GM18507 (cell line): ENCODE measurements at places on chromosomes 5 and 9.

GRCh38 chr5:82894716-82895115 is 182.5 kb downstream of the TMEM167A start:
- DNase-seq, result no peak

DNA sequence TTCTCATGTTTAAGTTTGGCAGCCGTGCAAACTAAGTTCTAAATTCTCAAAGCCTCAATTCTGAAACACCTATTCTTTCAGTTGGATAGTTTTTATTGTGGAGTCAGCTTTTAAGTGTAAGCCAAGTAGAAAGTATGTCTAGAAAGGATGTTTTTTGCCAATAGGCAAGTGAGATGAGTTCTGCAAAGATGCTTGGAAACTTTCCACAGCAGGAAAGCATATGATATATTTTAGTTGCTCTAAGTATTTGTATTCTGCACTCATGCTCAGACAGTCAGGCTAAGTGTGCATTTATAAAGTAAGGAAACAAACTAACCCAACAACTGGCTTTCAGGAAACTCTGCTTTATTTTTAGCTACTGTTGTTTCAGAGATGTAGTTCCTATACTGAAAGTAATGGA is 67.3 kb upstream of the CDH18 start:
- DNase-seq, result no peak

DNA sequence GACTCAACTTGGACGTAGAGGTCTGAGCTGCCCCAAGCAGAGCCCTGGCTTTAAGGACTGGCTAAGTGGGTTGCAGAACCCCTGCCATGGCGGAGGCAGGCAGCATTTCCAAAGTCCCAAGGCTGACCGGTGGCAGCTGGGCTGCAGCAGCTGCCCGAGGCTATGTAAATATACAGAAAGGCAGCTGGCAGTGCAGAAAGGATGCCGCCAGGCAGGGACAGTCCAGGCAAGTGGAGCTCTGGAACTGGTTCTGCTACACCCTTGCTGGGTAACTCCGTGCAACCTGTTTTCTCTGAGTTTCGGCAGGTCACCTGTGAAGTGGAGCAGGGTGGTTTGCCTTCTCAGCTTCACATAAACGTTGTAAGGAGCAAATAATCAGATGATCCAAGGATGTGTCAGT is 46.0 kb downstream of the SHB start:
- DNase-seq, result no peak

DNA sequence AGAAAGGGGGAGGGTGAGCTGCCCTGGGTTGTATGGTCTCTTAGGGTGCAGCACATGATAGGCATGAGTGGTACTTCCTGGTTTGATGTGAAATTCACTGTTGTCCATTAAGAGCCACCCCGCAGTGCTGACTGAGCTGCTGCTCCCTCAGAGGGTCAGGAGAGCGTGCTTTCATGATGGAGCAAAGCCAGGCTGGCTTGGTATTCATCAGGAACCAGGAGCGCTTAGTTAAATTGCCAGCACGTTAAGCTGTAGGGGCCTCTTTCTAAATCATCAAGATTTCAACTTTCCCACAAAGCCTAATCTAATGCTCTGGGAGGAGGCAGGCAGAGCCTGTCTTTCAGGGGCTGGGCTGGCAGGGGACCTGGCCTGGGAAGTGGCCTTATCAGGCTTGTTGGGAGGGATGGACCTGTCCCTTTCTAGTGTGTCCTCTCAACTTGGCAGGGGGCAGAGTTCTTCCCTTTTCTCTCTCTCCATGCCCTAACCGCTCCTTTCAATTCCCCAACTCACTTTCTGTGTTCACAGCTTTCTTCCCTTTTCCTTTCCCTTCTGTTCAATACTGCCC is 7.9 kb downstream of the CYSTM1 start:
- DNase-seq, result no peak

- no peak for DNase-seq
Observed at GRCh38 chr5:68173007-68173406, 42.5 kb upstream of the PIK3R1 start.

GRCh38 chr9:76692458-76693129 is 71.6 kb upstream of the PCA3 start:
- DNase-seq, result no peak

DNA sequence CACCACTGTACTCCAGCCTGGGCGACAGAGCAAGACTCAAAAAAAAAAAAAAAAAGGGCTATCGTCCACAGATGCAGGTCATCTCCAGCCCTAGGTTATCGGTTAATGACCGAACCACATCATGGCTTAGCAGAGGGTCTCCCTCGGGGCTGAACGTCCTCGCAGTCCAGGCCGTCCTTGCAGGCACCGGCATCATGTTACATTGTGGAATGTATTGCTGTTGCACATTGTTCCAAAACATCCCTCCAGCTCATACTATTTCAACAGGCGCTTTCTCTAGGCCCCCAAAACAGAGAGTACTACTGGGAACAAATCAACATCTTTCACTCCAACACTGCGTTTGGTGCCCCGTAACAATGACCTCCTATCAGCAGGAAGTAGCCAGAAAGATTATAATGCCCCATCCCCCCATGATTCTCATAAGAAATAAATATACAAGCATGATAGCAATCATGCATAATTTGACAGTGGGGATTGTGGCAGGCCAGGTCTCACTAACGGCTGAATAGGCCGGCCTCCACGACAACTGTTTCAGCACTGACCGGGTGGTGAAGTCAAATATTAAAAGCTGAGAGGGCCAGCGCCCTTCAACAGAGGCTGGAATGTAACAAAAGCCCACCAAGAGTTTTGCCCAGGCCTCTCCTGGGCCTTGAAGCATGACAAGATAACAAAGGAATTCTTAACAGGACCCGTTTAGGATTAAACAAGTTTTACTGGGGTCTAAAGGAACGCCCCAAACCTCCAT is 1.1 kb upstream of the LCN9 start:
- DNase-seq, result no peak

DNA sequence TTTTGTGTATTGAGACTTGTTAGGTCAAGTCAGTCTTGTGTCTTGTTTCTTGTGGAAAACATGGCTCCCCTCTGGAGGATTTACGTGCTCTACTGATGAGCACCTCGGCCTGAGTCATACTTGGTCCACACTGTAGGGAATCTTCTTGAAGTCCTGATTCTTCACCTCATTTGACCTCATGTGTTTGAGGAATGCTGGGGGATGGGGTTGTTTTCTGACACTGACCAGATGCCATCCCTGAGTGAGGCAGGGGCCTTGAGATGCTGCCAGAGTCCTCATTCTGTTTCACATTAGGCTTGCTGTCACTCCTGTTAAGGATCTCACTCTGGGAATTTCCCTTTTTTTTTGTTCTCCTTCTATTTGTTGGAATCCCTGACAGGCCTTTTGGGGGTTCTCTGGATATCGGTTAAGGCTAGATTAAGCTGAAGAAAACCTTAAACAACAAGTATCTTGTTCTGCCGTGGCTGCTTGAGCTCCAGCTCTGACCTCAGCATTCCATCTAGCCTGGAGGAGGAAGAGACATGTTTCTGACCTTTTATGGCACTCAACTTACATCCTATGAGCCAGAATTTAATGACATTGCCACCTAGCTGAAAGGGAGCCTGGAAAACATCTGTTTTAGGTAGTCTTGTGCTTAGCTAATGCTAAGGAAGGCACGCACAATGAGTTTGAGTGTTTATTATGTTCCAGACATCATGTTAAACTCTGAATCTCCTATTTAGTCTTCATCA is 20.6 kb downstream of the TCOF1 start:
- no peak for DNase-seq

GRCh38 chr9:126781186-126782052 is 23.4 kb upstream of the ZBTB43 start:
- DNase-seq, result peak; percentile 64

DNA sequence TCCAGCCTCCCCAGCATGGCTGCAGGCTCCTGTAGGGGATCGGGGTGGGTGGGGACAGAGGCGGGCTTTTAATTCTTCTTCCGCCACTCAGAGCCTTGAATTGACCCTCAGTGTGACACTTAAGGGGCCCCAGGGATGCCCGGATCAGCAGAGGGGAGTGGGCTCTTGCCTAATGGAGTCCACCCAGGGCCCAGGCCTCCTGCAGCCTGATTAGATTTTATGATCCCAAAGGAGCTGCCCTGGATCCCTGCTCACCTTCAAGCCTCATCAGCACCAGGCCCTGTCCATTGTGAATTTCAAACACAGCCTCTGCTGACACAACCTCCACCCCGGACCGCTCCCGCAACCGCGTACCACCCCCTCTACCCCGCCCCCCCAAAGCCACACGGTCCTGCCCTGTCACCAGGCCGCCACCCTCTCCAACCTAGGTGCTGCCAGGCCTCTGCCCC is 214.1 kb upstream of the IER5L start:
- no peak for DNase-seq

DNA sequence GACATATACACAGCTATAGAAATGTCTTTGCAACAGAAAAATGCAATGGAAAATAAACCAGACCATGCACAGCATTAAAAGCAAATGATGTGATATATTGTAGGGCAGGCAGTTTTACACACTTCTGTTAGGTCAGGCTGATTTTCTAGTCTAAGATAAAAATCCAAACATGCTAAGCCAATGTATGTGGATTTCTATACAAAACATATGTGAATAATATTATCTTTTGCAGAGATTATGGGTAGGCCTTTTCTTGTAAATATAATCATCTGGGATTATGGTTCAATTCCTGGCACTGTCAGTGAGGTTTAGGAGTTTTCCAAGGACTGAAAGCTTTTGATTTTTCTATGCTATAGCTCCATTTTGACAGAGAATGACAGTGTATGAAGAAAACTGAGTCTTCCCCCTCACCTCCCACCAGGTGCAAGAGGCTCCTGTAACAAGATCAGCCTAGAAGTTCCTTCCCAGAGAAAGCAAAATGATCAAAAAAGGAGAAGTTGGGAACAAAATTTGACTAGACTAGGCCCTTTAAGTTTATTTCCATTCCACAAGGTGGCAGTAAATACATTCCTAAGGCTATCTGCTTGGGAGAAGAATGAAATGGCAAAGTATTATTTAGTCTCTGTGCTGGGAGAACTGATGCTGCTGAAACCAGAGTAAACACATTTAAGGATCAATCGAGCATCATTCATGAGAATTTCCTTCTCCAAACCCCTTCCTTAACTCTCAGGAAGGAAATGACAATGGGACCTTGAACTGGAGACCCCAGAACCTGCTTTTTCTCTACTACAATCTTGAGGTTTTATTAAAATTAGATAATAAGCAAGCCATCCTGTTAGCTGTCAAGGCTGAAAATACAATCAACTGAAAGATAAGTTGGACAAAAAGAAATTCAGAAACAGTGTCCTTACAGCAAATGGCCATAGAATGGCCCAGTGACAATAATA is 133.0 kb upstream of the TUT7 start:
- no peak for DNase-seq

DNA sequence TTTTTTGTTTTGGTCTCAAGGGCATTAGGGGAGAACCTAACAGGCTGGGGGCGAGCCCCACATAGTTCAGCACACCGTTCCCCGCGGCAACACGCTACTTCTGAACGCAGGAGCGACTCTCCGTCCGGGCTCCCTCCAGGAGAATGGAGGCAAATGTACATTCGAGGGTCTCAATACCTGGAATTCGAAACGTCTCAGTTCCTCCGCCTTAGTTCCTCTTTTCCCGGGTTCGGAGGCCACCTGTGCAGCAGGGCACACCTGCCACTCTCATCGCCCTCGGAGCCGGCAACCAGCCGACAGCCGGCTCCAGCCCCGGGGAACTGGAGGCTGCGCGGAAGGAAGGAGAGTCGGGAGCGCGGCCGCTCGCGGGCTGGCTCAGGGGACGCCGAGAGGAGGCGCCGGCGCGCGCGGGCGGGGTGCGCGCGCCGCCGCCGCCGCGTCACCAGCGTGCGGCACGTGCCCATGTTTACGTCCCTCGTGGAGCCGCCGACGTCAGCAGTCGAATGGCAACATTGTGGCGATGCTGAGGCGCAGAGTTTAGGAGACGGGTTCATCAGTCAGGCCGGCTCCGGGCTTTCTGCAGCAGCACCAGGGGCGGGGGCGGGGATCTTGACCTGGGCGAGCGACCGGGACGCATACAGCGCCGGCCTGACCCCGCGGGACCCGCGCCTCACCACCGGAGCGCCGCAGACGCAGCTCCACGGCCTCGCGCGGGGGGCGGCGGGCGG is at the start of gene JMY:
TSS of gene JMY (plus strand) at position 498 of the 728 bp plus-strand sequence. CDS start 520 bp downstream, outside the sequence.
- peak; percentile 83 for DNase-seq

- no peak for DNase-seq
Observed at GRCh38 chr5:101045689-101046088, 142.6 kb upstream of the ST8SIA4 start.

DNA sequence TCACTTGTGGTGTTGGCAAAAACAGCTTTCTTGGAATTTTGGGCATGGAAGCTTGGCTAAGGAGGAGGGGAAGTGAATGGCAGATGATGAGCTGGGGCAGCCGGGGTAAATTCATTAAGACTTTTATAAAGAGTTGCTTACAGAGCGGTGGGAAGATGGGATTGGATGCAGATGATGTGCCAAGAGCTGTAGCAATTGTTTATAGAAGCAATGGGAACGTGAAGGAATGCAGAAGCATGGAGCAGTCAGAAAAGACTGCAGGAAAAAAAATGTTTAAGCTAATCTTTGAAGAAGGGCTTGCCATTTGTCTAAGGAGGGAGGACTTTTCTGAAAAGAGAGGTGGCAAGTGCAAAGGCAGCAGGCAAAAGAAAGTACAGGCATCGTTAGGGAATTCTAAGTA is 86.6 kb upstream of the SHISAL2B start:
- DNase-seq, result no peak

DNA sequence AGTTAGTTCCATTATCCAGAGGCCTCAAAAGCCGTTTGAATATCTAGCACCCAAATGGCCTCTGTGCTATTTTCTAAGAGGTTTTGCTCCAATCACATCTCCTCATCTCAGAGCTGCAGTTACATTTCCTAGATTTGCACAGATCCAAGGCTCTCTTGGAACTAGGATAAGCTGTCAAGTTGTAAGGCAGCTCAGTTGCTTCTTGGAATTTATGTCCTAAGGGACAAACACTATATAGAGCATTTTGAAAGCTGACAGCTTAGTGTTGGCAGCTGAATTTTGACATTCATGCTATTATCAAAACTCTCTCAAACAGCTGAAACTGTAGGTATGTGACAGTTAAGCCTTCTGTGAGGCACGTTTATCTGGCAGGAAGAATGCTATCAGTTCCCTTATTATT is 97.0 kb downstream of the MACIR start:
- no peak for DNase-seq

GRCh38 chr9:75858497-75859092 is 31.9 kb upstream of the PCSK5 start:
- no peak for DNase-seq

DNA sequence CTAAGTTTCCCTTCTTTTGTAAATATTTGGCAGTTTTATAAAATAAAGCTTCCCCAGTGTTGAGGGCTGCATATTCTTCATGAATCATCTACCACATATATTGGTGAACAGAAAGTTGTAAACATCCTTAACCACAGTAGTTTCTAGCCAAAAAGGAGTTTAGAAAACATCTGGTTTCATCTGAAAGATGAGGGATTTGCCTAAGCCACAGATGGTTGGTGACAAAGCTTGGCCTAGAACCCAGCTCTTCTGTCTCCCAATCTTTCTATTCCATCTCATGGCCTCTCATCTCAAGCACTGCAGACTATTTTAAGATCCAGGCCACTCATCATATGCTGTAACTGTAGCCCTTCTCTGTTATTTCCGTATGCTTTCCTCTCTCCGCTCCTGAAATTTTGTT is 232.3 kb upstream of the TRPM3 start:
- DNase-seq, result no peak

DNA sequence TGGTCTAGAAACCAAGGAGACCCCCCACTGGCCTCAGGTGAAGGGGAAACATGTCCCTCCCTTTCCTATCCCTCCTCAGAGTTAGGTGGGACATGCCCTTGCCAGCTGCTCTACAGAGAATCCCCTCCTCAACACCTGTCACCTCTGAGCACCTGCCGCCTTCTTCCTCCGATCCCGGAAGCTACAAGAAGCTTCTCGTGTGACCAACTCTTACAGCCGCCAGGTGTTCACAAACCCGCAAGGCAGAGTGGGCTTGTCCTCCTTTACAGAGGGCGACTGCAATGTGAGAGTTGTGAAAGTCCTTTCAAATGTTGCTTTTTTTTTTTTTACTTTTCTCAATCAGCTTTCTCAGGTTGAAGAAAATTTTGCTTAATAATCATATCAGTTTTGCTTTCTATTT is 3.7 kb upstream of the ICE1 start:
- DNase-seq, result no peak
